ENCODE measurements at places on chromosomes 1 and 21.

GRCh38 chr1:178310685-178311105 lies 186.1 kb downstream of the CLEC20A start:
- DNase-seq = peak; percentile 85

DNA sequence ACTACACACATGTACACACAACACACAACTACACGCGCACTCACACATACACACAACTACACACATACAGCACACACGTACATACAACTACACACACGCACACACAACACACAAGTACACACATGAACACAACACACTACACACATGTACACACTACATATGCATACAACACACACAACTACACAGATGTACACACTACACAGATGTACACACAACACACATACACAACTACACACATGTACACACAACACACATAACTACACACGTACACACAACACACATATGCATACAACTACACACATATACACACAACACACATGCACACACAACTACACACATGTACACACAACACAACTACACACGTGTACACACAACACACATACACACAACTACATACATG lies 318.6 kb downstream of the CAMTA1 start:
- no peak for DNase-seq

- DNase-seq = no peak
Measured at GRCh38 chr1:112549590-112549989, 40.8 kb downstream of the WNT2B start.

GRCh38 chr1:115120296-115120695 lies 31.0 kb upstream of the TSPAN2 start:
- no peak for DNase-seq

GRCh38 chr21:33238146-33238545 lies 8.4 kb downstream of the IFNAR2 start:
- peak; percentile 52 for DNase-seq

DNA sequence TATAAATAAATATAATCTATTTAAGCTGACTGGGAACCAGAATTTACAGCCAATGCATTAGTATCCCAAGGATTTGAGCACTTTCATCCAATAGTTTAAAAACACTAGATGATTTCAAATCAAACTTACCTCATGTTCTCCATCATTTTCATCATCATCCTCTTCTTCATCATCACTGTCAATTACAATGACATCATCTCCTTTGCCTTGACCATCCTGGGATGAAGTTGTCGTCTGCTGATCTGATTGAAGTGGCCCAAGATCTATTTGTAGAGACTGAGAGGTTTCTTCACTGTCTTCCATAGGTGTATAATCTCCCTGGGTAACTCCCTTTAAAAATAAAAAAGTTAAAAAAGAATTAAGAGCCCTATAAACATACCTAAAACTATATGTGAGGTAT lies 47.7 kb downstream of the TPR start:
- no peak for DNase-seq

- no peak for DNase-seq
Measured at GRCh38 chr1:175216444-175216843, 23.9 kb upstream of the KIAA0040 start.

DNA sequence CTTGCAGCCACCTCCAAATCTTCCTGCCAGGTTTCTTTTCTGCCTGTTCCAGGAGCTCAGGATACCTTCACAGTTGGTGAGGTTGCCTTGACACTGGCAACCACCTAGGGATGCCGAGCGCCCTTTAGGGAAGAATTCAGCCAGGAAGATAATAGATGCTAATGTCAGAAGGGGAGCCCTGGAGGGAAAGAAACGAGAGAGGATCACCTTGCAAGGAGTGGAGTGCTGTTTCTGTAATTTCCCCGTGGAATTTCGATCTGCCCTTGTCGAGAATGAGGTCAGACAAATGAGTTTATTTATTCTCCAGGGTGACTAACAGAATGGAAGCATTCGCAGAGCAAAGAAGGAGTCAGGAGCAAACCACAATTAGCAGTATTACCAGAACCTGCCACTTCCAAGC lies 315.8 kb upstream of the KAZN start:
- DNase-seq = peak; percentile 83

- peak; percentile 75 for DNase-seq
Measured at GRCh38 chr1:94416901-94417727, 1.1 kb upstream of the ABCD3 start.

DNA sequence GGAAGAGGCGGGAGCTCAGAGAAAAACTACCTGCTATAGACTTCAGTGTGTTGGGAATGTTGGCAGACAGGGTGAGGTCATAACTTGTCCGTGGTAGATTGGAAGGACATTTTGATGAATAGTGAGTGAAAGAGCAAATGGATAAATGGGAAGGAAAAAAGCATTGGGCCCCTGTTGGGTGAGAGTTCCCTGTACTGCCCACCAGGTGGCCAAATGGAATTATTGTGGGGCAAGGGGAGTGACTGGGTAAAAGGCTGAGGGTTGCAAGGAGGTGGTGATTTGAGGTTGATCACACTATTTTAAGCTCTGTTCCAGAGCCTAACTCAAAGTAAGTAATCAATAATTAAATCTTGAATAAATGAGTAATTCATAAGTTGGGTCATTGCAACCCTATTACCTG lies 60.4 kb downstream of the MRPS6 start:
- DNase-seq = no peak

DNA sequence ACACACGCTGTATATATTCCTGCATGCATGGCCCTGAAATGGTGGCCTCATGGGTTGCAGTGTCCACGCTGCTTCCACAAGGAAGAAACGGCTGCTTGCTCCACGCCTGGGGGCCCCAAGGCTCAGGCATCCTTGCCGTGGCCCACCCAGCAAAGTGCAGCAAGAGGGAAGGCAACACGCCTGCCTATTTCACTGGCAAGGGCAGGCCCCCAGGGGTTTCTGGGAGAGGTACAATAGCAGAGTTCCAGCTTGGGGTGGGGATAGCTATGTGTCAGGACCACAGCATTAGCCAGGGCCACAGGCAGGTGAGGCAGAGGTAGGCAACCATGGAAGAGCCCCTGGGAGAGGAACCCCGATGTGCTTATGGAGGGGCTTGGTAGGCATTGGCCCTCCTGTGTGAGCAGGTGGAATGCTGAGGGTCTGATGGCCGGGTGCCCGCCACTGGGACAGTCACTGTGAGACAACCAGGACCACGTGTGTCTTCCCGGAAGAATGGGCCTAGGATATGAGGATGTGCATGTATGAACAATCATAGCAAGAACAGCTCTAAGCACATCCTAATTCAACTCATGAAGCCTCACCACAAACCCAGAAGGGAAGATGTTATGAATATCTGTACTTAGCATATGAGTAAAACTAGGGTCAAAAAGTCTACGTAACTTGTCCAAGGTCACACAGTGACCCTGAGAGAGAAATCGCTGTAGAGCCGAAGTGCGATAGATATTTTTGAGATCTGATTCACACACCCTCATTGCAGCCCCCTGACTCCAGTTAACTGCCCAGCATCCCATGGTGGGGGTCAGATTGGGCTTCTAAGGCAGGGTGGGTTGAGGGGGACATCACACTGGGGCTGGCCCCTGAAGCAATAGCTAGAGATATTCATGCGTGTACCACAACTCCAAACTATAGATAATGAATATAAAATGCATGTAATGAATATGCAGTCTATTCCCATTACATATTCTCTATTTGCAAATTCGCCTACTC lies 11.8 kb downstream of the TFF2 start:
- DNase-seq = no peak

Measured in M059J (cell line).